ENCODE measurements at places on chromosomes 4 and X.
A peak's percentile ranks its signal among the peaks of the same experiment; 100 is the strongest.

DNA sequence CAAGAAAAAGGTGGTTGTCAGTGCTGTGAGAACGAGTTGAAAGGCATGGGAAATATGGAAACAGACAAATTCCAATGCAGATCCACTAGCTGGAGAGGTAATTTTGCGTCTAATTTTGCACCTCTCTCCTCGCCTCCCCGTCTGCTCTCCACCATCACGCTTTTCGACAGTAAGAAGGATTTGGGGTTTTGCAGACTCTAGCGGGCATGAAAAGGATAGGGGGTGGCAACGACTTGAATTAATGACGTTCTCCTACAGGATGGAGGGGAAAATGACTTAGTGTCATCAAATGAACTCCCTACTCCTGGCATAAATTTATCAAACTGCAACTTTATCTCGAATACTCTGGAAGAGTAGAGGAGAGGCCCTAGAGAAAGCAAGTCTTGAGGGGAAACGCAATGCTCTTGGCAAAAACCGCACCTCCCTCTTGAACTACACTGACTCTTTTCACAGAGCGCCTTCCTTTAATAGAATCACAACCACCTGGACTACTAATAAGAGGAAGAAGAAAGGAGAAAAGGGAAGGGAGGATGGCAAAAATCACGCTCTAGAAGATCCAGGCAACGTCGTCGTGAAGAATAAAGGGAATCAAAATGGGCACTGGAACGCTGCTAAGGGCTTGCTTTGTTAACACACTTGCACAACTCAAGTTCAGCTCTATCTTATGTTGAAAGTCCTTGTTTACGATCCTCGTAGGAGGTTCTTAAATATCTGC lies 871 bp upstream of the SLITRK2 start:
- DNase-seq, result no peak

- DNase-seq, result no peak
Measured at GRCh38 chr4:106426069-106426468, 57.5 kb upstream of the GIMD1 start.

DNA sequence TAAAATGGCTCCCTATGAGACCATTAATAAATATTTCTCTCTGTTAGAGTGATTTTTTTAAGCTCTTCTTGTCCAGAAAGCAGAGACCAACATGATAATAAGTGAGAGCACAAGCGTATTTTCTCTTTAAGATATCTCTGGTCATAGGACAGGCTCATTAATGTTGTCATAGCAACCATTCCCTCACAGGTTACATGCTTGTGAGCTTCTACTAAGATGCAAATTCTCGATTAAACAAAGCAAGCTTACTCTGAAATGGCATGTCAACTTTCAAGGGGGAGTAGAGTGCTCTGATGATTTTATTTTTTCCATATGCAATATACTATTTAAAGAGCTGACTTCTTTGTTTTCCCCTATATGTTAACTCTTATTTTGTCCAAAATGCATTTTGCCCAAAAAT lies 487.2 kb upstream of the LCORL start:
- DNase-seq, result no peak

GRCh38 chr4:139142087-139142486 lies 34.9 kb downstream of the ELF2 start:
- no peak for DNase-seq

DNA sequence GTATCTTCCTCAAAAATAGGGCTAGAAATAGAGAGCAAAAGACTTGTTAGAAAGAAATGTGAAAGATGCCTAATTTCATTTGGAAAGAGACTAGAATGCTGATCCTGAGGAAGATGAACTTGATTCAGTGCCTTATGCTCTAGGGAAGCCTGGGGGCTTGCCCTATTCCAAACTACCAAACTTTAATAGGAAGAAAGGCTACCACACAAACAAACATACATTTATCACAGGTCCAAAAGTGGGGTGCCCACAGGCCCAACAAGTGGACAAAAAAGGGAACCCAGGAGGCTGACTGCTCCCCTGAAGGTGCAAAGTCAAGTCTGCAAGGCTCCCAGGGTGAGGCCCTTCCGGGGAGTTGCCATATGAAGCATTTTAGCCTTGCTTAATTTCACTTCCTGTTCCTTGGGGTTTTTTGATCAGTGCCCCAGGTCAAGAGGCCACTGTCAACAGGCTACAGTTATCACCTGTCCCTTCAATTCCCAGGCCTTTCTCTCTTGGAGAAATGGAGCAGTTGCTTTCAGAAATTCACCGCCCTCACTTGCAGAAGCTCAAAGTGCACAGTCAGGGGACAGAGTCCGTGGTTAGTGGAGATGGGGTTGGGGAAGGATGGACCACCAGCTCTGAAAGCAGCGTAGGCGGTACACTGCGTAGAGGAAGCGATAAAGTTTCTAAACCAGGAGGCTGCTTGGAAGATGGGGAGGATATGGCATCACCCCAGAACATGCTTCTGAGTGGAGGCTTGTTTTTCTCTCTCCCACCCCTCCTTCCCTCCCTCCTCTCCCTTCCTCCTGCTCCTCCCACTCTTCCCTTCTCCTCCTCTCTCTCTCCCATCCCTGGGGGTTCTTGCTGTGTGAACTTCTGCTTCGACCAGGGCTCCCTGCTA lies 36.4 kb downstream of the TMEM154 start:
- no peak for DNase-seq

- no peak for DNase-seq
Measured at GRCh38 chrX:107207089-107207488, 678 bp downstream of the DNAAF6 start.

GRCh38 chr4:30756553-30756952 lies 36.4 kb downstream of the PCDH7 start:
- no peak for DNase-seq

- DNase-seq, result no peak
Measured at GRCh38 chr4:181204109-181204508, 1039.1 kb upstream of the TENM3 start.

- DNase-seq, result no peak
Measured at GRCh38 chrX:15376956-15377355, 7.3 kb downstream of the VEGFD start.

GRCh38 chr4:75028196-75028854 lies 95.4 kb downstream of the PARM1 start:
- DNase-seq, result peak; percentile 26

- no peak for DNase-seq
Measured at GRCh38 chrX:49270249-49270921, 792 bp downstream of the PPP1R3F start.

DNA sequence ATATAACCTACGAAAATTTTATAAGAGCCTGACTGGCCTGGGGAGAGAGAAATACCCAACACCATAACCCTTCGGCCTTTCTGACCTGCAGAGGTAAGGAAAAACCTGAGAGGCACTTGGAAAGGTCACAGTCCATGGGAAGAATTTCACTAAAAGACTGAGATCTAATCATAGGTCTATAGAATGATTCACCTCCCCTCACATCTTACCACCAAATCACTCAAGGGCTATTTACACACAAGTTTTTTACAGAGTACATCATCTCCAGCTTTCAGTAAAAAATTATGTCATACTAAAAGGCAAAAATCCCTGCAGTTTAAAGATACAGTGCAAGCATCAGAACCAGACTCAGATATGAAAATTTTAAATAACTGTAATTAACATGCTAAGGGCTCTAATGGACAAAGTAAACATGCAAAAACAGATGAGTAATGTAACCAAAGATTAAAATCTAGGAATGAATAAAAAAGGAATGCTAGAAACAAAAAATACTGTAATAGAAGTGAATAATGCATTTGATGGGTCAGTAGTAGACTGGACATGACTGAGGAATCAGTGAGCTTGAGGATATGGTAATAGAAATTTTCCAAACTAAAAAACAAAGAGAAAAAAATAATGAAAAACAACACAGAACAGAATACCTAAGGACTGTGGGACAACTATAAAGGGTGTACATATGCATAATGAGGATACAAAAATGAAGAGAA lies 32.1 kb upstream of the SLC16A2 start:
- DNase-seq, result no peak

DNA sequence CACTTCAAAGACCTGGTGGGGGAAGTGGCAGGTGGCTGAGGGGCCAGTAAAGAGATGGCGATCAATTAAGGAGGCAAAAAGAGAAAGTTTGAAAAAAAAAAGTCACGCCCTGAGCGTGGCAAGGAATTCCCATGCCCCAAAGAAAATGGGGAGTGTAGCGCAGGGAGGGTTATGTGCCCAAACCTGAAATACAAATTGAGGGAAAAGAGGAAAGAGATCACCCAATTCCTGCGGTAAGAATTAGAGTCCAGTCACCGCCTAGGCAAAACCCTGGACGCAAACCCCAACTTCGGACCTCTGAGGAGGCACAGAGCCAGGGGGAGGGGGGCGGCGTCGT lies 595 bp downstream of the ENOX2 start:
- no peak for DNase-seq

DNA sequence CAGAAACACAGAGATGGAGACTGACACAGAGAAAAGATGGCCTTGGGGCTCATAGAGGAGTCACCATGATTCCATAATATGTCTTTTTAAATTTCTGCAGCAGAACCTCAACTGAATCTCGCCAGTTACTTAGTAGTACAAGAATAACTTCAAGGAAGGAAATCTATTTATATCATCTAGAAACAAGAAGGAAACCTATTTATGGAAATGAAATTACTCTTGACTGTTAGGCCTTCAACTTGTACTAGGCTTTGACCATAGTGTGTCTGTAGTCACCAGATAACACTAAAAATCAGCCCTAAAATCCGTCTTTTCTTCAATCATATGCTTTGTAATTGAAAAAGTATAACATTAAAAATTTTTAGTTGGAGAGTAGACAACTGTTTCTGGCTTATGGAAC lies 740.4 kb downstream of the TRIML1 start:
- DNase-seq, result no peak

Data from testis (tissue), 5 donors.